ENCODE measurements at places on chromosomes 4 and X.

- DNase-seq = peak; percentile 28
Observed at GRCh38 chr4:121950680-121951520, 960 bp downstream of the TRPC3 start.

GRCh38 chrX:154818916-154819770 is 13.9 kb upstream of the MPP1 start:
- DNase-seq = no peak

DNA sequence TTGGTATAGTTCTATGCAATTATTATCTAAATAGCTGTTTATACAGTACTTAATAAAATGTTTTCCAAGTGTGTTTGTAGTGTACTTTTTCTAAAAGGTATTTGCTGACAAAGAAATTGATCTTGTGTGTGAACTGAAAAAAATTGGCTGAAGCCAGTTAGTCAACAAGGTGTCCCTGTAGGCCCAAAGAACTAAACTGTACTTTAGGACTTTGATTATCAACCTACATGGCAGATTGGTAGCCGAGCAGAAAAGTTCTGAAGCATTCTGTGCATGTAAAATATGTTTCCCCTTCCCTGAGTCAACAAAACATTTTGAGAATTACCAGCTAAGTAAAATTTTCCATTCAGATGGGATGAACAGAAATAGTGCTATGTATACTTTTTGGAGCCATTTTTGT is 21.0 kb downstream of the ADH5 start:
- DNase-seq = no peak

GRCh38 chr4:116925900-116926457 is 159.4 kb downstream of the TRAM1L1 start:
- DNase-seq = no peak

- DNase-seq = no peak
Observed at GRCh38 chr4:15291122-15291521, 136.7 kb upstream of the C1QTNF7 start.

- no peak for DNase-seq
Observed at GRCh38 chr4:123557857-123558536, 161.4 kb downstream of the SPRY1 start.

GRCh38 chrX:9693307-9694001 is 72.2 kb downstream of the GPR143 start:
- DNase-seq = no peak

- DNase-seq = no peak
Observed at GRCh38 chrX:39377157-39377556, 575.9 kb downstream of the MID1IP1 start.

DNA sequence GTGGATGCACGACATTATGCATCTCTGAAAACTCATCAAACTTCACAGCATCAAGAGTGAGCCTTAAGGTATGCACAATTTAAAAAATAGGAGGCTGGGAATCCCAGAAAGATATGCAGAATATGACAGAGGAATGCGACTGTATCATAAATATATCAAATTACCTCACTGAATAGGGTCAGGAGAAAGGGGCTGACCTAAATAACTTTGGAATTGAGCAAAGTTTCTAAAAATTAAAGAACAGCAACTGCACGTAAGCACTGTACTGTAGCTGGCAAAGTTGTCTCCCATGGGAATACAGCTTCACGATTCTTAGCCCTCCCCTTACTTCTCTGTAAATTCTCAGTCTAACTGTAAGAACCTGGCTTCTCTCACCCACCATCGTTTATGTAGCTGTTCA is 397.4 kb upstream of the ZFP42 start:
- no peak for DNase-seq

All from memory B cell (primary cell).